ENCODE measurements at places on chromosomes 6 and 20.

- no peak for DNase-seq
Measured at GRCh38 chr20:36273414-36274180, 32.5 kb upstream of the DLGAP4 start.

DNA sequence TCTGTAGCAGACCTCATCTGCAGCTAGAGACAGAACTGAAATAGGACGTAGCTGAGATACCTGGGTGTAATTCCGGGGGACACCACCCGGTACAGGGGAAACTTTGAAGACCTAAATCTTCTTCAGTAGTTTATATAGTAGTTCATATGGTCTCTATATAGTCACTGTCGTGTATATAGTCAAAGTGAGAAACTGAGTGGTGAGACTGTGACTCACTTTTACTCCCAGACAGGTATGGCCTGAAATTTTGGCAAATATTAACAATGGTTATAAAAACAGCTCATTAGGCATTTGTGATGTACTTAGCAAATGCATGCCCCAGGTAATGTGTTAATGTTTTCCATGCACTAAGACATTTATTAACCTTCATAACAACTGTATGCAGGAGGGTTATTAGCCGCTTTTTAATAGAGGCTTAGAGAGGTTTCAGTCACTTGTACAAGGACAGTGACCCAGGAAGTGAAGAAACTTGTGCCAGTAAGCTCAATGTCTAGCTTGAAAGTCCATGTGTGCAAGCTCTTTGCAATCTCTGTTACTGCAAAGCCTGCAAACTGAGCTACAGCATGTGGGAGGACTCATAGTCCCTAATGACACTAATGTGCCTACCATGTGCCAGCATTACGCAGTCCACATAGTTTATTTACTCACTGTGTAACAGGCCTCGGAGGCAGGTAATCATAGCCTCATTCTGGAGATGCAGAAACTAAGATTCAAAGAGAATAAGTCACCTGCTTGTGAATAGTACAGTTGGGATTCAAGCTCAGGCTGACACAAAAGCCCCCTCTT is 165.4 kb upstream of the CHD6 start:
- DNase-seq = no peak

GRCh38 chr6:133568970-133569889 is 319.7 kb upstream of the TCF21 start:
- peak; percentile 68 for DNase-seq

DNA sequence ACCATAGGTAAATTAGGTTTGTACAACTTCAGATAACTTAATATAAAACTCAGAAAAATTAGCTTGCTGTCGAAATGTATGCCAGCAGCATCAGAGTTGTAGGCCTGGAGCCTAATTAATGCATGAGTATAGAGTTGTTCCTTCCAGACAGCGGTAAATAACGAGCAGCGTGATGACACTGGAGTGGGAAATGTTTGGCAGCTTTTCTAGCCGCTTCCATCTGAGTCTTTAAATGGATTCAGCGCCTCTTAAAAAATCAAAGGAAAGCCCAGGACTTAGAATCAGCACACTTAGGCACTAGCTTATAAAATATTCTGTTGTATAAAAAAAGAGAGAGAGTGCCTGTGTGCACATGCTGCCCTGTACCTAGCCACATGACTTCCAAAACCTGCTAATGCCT is 43.7 kb upstream of the SYNJ2 start:
- no peak for DNase-seq

DNA sequence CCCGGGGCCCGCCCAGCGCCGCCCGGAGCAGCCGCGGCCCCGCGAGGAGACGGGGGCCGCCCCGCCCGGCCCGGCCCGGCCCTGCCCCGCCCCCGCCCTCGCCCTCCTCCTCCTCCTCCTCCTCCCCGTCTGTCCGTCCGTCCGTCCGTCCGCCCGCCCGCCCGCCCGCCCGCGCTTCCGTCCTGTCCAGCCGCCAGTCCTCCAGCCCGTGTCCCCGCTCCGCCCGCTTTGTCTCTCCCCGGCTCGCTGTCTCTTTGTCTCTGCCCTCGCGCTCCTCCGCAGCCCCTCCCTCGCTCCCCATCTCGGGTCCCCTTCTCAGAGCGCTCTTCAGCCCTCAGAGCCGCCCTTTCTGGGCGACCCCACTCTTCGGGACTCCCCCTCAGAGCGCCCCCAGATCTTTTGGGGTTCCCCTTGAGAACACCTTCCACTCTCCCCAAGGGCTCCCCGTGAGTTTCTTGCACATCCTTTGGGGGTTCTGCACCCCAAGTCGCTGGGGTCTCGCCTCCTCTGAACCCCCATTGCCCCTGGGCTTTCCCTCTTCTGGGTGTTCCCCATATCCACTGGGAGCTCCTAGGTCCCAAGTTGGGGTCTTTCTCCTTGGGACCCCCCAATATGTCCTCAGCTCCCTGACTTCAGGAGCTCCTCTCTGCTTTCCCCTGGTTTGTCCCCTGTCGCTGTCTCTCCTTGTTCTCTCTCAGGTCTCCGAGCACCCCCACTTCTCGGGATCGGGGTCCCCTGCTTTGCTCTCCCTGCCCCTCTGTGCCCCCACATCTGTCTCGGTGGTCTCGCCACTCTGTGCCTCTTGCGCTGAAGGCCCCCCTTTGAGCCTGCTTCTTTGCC is 79.5 kb upstream of the MYL9 start:
- DNase-seq = no peak

DNA sequence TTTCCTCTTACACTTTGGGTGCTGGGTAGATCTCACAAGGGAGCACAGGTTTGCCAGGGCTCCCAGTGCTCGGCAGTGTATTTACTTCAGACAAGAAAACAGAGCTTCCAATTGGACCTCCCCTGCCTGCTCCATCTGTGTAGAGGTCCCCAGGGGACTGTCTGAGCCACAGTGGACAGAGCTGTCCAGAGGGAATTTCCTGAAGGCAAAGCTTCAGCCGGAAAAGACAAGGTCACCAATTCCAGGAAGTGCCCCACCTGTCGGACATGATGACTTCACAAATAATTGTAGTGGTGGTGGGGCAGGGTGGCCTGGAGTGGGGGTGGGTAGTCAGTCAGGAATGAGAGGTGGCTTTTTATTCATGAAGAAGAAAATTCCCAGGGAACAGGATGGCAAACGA is 18.6 kb downstream of the ADGRF5 start:
- no peak for DNase-seq

DNA sequence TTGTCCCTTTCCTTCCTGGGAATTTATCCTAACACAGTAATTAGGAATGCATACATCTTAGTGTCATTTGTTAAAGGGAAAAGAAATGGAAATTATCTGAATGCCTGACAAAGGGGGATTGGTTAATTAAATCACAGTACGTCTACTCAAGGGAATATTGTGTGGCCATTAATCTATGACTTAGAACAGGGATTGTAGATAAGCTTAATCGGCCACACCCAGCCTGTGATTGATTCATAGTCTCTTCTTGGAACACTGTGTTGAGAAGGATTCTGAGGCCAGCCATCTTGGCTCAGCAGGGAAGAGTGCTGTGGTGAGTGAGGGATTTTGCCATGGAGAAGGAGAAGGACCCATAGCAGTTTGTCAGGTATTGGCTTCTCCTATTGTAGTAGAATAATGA is 50.5 kb downstream of the CTNNBL1 start:
- no peak for DNase-seq

DNA sequence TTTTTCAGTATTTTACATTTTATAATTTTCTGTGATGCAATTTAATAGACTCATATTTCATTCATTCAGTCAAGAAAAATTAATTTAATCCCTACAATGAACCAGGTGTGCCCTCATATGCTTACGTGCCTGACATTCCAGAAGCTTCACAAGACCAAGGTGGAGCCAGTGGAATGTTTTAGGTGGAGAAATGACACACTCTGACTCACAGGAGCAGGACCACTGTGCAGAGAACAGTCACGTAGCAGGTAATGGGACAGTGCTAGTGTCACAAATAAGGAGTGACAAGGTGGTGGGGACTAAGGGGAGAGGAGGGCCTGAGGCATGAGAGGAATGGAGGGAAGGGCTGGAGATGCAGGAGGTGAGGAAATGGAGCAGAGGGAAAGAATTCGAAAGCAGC is 37.0 kb upstream of the HLA-G start:
- peak; percentile 76 for DNase-seq

GRCh38 chr20:926670-927069 is 10.5 kb upstream of the ANGPT4 start:
- no peak for DNase-seq

- no peak for DNase-seq
Measured at GRCh38 chr6:168101590-168102314, 22.7 kb upstream of the FRMD1 start.

Data from PC-9 (cell line).